ENCODE measurements at places on chromosomes 1 and 21.

DNA sequence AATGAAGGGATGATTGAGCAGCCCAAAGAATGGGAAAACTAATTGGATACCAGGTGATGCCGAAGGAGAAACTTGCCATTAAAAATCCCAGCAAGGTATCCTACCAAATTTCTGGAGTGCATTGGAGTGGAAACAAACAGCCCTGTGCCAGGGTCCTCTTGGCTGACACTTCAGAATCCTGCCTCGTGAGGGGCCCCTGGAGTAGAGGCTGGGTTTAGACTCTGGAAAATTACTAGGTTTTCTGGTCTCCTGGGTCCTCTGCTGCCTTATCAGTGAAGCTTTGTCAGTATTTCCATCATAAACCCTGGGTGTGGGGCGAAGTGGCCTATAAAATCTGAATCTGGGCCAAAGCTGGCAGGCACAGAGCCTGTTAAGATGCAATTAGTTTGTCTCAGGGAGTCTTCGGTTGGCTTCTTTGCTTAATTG, 289.2 kb upstream of the USP24 start:
- DNase-seq: no peak

DNA sequence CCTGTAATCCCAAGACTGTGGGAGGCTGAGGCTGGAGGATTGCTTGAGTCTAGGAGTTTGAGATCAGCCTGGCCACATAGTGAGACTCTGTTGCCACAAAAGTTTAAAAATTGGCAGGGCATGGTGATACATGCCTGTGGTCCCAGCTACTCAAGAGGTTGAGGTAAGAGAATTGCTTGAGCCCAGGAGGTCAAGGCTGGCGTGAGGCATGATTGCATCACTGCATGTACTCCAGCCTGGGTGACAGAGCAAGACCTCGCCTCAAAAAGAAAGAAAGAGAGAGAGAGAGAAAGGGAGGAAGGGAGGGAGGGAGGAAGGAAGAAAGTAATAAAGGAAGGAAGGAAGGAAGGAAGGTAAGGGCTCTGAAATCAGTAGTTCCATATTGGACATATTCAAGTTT, 25.0 kb downstream of the GLUL start:
- DNase-seq: no peak

- DNase-seq: no peak
These were observed 74.8 kb downstream of the MORN1 start for GRCh38 chr1:2316451-2316961.

- no peak for DNase-seq
These were observed 327.4 kb downstream of the TBX15 start for GRCh38 chr1:118660769-118661168.
